NCI-H187 treated with DMSO at 0.1 percent for 48 hours (cell line): ENCODE measurements at places on chromosomes 7 and 10.
A peak's percentile ranks its signal among the peaks of the same experiment; 100 is the strongest.

DNA sequence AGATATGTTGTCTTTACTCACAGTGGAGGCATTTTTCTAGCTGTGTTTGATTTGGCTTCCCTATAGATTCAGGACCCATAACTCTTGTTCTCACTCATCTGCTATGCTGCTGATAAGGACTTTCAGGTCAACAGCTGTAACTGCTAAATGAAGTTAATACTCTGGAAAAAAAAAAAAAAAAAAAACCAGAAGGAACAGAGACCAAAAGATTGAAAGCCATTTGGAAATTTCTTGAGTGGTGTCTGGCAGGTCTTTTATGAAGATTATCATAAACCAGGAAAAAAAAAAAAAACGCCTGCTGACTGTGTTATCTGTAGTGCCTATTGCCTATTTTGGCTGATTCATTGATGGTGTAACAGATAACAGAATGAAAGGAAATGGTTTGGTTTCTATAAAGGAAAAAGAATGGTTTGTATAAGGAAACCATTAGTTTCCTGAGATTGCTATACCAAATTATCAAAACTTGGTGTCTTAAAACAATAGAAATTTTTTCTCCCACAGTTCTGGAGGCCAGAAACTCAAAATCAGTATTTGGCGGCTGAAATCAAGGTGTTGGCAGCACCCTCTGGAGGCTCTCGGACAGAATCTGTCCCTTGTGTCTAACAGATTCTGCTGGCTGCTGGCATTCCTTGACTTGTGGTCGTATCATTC is 60.5 kb upstream of the BET1 start:
- no peak for DNase-seq

GRCh38 chr10:101047961-101048892 is 13.6 kb upstream of the KAZALD1 start:
- DNase-seq = peak; percentile 49

DNA sequence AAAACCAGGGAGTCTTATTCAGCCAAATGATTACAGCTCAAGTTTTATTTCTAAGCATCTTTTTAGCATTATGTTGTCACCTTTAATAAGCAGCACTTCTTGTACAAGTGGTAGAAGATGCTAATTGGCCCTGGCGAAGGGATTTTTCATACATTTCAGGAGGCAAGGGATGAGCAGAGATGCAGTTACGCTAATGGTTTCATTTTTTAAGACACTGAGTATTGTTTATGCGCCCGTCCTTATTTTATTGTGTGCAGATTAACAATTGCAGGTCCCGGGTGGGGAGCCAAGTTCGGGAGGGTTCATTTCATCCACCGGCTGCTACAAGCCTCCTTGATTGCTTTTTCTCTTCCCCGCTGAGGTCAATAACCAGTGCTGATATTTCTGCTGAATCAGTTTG is 350.4 kb upstream of the FOXK1 start:
- no peak for DNase-seq

GRCh38 chr10:100446130-100446761 is 16.6 kb upstream of the WNT8B start:
- no peak for DNase-seq

DNA sequence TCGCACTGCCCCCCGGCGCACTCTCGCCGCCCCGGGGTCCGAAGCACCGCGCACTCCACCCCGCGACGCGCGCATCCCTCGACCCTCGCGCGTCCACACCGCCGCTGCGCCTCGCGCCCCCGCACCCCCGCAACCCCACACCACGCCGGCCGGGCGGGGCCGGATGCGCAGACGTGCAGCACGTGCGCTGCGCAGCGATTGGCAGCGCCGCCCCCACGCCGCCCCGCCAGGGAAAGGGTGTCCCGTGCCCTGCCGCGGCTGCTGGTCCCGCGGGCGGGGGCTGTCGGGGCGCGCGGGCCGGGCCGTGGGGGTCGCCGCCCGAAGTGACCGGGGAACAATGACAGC is 53.7 kb upstream of the KDM7A start:
- no peak for DNase-seq

- no peak for DNase-seq
These were observed 256.6 kb downstream of the RPS24 start for GRCh38 chr10:78290131-78290750.

DNA sequence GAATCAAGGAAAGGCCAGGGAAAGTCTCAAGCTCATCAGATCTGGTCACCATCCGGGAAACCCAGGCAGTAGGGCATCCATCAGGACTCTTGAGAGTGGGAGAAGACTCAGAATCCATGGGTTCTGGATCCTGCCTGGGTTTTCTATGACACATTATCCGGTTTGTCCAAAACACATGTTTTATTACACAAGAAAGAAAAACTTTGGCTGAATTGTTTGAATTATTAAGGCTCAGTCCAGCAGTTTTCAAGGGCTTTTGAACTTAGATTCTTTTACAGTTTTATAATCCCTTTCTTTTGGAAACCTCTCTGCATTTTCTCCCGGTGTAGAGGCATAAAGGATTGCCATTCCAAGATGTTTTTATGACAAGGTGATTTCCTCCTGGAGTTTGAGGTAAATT is 528.5 kb upstream of the MGMT start:
- no peak for DNase-seq

- DNase-seq = no peak
These were observed 38.2 kb upstream of the PPIF start for GRCh38 chr10:79308969-79309665.

DNA sequence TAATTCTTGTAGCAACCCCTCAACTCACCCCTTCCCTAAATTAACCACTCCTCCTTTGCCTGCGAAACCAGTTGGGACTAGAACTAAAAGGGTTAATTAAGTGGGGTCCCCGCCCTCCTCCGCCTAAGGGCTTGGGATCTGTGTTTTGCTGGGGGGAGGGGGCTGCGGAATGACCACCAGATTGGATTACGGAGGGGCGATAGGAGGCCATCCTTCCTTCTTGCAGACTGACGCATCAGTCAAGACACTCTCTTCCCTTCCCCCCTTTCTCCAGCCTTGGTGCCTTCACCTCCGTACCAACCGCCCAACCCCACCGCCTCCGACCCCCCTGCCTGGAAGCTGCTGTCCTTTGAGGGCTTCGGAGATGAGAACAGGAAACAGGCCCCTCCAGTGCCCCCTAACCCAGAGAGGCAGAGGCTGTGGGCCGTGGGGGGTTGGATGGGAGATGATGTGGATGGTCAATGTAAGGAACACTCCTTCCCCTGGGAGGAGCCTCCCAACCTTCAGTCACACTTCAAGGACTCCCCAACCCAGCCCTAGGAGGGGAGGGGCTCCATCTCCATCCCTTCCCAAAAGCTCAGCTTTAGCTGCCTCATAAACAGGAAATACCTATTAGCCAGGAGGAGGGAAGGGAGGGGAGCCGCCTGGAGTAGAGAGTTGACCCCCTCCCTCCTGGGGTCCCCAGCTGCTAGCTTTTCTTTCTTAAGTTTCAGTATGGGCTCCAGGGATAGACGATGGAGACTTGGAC is 997 bp upstream of the LDB1 start:
- no peak for DNase-seq

- DNase-seq = no peak
These were observed 865.2 kb upstream of the GHITM start for GRCh38 chr10:83274088-83274487.

GRCh38 chr7:77687100-77687746 is 9.0 kb upstream of the RSBN1L start:
- DNase-seq = no peak

GRCh38 chr10:61172182-61172926 is 228.4 kb upstream of the RHOBTB1 start:
- no peak for DNase-seq

GRCh38 chr10:1114315-1114714 is 58.1 kb downstream of the WDR37 start:
- DNase-seq = no peak

DNA sequence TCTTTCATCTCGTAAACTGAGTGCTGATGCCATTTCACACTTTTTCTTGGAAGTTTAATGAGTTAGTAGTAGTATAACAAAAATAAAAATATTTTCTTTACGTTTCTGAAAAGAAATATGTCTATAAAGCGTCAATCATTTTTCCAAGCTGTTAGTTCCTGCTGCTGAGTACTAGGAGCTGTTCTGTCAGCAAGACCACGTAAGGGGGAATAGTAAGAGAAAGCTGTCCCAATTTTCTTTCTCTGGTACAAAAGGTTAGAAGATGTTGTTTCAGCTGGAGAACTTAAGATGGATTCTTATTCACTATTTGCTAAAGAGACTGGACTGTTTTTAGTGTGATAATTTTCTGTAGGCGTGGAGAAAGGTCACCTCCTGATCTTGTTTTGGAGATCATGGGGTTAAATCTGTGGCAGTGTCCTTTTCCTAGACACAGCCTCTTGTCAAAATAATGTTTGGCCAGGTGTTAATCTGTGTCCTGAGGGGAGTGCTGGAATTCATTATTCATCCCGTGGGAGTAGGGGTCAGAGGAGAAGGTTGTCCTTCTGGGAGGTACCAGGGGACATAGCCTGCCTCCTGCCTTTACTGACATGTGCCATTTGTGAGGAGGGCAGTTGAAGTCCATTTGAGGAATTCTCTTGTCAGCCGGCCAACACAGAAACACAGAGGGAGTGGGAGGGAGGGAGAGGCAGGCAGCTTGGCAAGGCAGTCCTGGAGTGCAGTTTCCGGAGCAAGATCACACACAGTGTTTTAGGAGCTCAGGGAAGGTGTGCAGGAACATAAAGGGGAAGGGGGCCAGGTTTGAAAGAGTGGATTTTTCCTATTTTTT is 368.7 kb downstream of the AUTS2 start:
- no peak for DNase-seq

GRCh38 chr10:93604146-93604545 is 3.1 kb upstream of the RBP4 start:
- DNase-seq = no peak

- no peak for DNase-seq
These were observed 119.4 kb downstream of the DIP2C start for GRCh38 chr10:569961-570627.

DNA sequence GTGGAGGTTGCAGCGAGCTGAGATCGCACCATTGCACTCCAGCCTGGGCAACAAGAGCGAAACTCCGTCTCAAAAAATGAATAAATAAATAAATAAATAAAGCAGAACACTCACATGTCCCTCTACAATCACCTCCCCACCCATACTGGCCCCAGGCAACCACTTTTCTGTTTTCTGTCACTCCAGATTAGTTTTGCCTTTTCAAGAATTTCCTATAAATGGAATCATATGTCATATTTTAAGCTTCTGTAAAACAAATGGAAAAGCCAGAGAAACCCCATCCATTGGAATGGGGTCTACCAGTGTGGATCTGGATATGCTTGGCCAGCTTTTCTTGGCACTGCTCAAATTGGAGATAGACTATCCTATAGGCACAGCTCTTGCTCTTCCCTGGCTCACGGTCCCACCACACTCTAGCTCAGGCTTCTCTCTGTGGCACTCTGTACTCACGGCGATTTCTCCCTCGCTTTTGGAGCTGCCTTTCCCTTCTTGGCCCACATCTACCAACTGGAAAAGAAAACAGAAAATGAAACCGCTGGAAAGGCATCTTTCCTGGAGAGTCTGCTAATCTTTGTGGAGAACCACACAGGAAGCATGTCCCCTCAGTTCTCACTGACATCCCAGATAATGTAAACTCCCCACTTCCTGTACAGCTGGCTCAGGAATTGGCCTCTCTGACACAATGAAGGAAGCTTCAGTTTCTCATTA is 210.1 kb downstream of the JCAD start:
- no peak for DNase-seq

DNA sequence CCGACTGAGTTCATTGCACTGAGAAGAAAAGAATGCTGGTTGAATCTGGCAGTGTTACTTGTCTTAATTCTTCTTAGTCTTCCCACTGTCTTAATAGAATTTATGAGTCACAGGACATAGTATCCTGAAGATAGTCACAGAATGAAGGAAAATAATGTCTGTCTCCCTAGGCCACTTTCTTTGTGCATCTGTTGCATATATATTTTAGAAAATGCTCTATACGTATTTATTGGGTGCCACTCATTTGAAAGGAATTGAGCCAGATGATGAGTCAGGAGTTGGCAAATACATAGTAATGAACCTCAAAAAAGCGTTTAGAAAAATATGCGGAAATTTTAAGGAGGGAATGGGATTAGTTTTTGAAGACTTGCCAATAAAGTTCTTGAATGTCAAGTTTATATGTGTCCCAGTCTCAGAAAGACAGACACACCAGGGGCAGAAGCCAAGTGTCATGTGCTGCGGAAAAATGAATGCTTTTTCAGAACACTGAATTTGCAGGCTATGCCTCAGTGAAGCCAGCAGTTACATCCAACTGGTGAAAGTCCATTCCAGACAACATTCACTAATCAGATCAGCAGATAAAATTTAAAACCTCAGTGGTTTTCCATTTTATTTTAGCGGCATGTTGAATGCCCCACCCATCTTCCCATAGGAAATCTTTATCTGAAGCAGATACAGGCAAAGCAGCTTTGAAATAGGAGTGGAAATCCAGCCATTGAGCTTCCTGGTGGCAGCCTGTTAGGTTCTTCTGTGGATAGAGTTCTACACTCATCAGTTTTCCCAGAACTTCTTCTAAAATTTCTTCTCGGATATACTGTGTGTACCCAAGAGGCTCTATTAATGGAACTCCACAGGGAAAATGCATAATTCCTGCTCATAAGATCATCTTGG is 308.4 kb downstream of the BICC1 start:
- no peak for DNase-seq

GRCh38 chr10:59508296-59508695 is 145.9 kb upstream of the FAM13C start:
- no peak for DNase-seq

DNA sequence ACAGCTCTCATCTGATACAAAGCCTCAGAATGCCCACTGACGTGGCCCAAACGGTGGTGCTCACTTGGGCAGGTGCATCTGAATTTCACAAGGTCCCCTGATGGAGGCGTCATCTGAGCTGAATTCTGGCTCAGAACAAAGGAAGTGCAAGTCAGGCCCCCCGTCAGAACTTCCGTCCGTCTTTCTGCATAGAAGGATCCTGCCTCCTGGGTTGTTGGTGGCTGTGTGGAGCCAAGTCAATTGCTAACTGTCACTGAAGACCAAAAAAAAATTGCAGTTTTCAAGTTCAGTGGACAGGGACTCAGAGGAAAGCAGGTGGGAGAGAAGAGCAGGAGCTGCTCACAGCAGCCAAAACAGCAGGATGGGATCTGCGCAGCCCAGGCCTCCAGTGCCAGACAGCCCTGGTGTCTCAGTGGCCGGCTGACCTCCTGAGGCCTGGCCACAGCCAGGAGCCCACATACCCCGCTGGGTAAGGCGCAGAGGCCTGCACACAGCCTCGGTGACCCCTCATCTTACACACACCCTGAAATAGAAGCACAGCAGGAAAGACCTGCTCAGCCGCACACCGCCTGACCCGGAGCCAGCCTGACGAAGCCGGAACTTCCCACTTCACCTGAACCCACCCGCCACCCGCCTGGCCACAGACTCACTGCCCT is 49.4 kb downstream of the PYROXD2 start:
- DNase-seq = no peak

- DNase-seq = peak; percentile 61
These were observed at the start of gene ENO4 for GRCh38 chr10:116849248-116850057. Gene ENO4 (plus strand): TSS chr10:116849499. CDS start chr10:116849567, 68 bp downstream.

GRCh38 chr7:124085179-124085578 is 52.3 kb upstream of the TMEM229A start:
- no peak for DNase-seq

- DNase-seq = no peak
These were observed 179.8 kb downstream of the NPSR1 start for GRCh38 chr7:34837801-34838201.

- DNase-seq = no peak
These were observed 45.5 kb upstream of the ADARB2 start for GRCh38 chr10:1782841-1783240.

GRCh38 chr7:103418241-103418640 is 27.8 kb downstream of the SLC26A5 start:
- DNase-seq = no peak
